ENCODE measurements at places on chromosomes 1 and 21.

- no peak for DNase-seq
Measured at GRCh38 chr1:26015358-26015757, 6.2 kb upstream of the EXTL1 start.

GRCh38 chr1:211155040-211155439 is 21.1 kb upstream of the KCNH1 start:
- no peak for DNase-seq

- DNase-seq: no peak
Measured at GRCh38 chr1:219555031-219555692, 57.7 kb downstream of the ZC3H11B start.

GRCh38 chr21:44024887-44025353 is 12.8 kb downstream of the TRAPPC10 start:
- no peak for DNase-seq

DNA sequence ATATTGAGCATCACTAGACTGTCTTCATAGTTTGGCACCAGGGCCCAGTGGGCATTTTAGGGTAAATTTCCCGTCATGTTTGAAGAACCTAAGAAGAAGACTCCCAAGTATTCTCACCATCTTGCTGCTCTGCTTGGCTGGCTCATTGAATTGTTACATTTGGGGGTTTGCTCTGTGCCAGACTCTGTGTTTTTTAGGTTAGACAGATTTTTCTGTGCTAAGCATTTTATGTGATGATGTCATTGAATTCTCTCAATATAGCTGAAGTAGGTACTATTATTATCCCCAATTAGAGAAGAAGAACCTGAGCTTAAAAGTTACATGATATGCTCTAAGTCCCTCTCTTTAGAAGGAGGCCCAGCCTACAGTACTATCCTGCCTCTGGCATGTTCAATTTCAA is 28.0 kb upstream of the DNASE2B start:
- no peak for DNase-seq

GRCh38 chr1:115476616-115477015 is 138.6 kb upstream of the NGF start:
- no peak for DNase-seq

- no peak for DNase-seq
Measured at GRCh38 chr1:235776396-235776795, 90.3 kb downstream of the LYST start.

DNA sequence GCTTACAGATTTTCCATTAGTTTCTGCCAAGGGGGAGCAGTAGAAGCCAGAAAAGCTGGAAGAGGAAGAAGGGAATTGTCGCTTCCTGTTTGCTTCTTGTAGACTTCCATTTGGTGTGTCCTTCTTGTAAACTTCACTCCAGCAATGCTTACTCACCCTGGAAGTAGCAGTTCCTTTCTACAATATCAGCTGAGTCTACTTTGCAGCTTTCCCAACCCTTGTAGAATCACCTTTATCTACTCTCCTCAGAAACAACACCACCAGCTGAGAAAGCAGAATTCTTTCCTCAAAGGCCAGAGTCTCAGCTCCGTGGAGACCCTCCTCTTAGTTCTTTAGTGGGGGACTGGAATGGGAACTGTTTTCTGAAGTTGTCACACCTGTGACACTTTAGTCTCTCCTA is 1136.7 kb upstream of the TMPRSS15 start:
- no peak for DNase-seq

GRCh38 chr1:235017719-235018118 is 110.9 kb downstream of the TOMM20 start:
- DNase-seq: no peak

DNA sequence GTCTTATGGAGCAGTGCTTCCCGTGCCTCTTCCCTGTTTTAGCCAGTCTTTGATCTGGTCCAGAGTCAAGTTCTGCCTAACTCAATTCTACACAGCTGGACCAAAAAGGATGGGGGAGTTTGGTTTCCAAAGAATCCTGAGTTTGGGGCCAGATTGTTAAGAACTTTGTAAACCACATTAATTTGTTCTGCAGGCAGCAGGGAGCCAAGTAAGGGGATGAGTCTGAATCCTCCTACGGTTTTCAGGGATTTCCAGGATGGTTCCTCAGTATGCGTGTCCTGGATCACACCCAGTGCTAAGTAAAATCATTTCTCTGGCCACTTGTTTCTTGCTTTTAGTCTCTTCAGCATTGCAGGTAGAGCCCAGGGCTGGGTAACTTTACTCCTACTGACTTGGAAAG is 26.1 kb upstream of the GJA5 start:
- no peak for DNase-seq

DNA sequence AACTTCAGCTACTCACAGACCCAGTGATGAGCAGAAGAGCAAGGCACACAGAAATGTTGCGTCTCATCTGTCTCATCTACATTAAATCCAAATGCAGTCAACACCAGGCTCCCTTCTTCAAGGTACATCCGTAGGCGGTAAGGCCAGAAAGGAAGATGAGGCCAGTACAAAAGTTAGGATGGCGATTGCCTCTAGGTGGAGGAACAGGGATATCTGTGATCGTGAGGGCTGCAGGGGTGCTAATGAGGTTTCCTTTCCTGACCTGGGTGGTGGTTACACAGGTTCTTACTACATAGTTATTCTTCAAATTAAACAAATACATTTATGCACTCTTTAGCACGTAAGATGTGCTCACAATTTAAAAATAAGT is 1.4 kb upstream of the MYBPH start:
- no peak for DNase-seq

GRCh38 chr1:41560496-41560895 is 76.0 kb upstream of the EDN2 start:
- DNase-seq: no peak

DNA sequence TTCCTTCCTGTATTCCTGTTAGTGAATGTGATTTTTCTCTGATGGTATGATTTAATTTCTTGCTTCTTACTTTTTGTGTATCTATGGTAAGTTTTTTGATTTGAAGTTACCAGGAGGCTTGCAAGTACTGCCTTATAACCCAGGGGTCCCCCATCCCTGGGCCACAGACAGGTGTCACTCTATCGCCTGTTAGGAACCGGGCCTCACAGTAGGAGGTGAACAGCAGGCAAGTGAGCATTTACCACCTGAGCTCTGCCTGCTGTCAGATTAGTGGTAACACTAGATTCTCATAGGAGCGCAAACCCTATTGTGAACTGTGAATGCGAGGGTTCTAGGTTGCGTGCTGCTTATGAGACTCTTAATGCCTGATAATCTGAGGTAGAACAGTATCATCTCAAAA is 143.3 kb downstream of the RPS6KC1 start:
- no peak for DNase-seq

DNA sequence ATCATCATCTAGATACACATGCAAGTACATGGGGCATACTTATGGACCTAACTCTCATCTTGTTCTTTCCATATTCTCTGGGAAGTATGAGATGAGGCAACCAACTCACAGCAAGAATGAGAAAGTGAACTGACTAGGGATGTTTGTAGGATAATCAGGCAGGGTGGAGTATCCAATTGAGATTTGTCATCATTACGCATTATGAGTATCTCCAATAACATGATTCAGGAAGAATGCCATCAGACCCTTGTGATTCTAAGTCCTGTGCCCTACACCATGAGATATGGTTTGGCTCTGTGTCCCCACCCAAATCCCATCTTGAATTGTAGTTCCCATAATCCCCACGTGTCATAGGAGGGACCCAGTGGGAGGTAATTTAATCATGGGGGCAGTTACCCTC is 154.0 kb downstream of the SLC30A10 start:
- no peak for DNase-seq

DNA sequence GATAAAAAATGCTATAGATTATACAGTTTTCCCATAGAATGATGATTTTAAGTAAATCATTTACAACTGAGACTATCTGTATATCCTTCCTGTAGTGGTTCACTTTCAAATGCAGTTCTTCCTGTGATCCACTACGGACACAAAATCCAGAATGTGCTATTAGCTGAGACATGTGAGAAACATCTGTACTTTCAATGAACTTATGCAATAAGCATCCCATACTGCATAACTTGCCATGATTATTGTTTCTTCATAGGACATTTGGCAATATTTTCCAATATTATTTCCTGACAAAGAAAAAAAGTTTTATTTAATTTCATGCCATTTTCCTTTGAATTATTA is 83.5 kb upstream of the PRDX6 start:
- no peak for DNase-seq

- DNase-seq: no peak
Measured at GRCh38 chr1:170634293-170634692, 29.6 kb upstream of the PRRX1 start.

DNA sequence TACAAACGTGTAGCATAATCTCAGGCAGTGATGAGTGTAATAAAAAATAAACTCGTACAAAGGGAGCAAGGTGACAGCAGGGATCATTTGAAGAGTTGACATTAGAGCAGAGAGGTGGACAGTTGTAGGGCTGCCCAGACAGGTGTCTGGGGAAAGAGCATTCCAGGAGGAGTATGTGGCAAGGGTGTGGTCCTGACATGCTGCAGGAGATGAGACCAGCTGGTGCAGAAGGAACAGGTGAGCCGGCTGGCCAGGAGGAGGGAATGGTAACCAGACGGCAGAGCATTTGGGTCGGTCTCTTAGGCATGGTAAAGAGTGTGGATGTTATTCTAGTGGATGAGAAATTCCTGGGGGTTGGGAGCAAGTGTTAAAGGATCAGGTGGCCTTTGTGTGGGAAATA is 306.3 kb downstream of the LMX1A start:
- DNase-seq: no peak

- DNase-seq: no peak
Measured at GRCh38 chr1:59521456-59521855, 224.6 kb downstream of the FGGY start.

DNA sequence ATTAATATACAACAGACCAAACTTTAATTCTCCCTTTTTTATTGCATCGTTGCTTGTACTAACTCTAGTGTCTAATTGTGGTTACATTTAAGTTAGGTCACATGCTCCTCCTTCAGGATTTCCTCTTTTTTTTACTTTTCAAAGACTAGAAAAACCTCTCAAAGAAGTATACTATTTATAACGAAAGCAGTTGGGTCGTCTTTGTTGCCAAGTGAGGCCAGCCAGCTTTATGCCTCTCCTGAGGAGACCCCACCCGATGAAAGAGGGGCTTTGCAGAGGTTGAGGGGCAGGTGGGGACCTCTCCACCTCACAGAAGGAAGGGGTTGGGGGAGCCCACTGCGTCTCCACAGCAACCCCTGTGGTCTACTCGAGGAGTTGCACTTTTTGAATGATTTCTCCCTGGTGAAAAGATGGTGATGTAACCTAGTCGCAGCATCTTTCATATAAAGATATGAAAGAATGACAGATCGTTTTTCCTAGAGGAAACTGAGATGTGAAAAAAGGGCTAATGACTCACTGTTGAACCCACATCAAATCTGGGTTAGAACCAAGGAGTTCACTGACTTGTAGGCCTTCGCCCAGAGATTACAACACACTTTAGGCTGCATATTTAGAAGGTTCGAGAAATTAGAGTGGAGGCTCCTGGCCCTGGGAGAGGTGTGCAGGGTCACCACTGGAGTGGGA is 6.4 kb downstream of the TGFB2 start:
- DNase-seq: no peak

DNA sequence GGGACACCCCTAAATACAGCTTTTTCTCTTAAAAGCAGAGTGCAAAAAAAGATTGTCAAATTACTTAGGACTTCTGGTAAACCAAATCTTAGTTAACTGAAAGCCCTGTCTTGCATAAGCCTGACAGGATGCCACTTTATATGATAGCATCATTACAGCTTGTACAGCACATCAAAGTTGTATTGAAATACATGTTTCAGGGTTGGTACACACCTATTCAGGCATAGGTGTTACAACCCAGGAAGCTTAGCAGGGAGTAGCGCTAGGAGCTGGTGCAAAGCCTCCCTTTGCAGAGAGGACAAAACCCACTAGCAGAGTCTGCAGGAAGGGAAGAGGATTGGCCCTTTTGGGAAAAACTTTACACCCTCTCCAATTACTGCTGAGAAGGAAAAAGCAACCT is 258.9 kb upstream of the SGIP1 start:
- DNase-seq: no peak

DNA sequence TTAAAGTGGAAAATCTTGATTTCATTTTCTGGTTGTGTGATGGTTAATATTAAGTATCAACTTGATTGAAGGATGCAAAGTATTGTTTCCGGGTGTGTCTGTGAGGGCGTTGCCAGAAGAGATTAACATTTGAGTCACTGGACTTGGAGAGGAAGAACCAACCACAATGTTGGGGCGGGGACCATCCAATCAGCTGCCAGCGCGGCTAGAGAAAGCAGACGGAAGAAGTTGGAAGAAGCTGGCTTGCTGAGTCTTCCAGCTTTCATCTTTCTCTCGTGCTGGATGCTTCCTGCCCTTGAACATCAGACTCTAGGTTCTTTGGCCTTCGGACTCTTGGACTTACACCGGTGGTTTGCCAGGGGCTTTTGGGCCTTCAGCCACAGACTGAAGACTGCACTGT is 832.6 kb upstream of the TMPRSS15 start:
- DNase-seq: no peak

GRCh38 chr21:36705679-36706481 is 7.0 kb downstream of the SIM2 start:
- no peak for DNase-seq

DNA sequence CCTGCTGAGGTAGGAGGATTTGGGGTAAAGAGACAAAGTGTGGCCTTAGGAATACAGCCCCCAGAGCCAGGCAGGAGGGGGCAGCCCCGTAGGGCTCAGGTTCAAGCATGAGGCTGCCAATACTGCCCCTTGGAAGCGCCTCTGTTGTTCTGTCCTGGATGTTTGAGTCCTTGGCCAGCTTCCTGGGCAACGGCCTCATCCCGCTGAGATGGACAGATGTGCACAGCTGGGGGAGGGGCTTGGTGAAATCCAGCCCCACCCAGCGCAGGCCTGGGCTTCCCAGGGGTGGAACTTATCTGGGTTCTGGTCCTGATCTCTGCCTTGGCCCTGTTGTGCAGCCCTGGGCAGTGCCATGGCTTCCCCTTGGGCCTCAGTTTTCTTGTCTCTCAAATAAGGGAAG is 34.8 kb upstream of the MAN1C1 start:
- no peak for DNase-seq

- DNase-seq: no peak
Measured at GRCh38 chr1:246711548-246712003, 12.6 kb upstream of the SCCPDH start.

DNA sequence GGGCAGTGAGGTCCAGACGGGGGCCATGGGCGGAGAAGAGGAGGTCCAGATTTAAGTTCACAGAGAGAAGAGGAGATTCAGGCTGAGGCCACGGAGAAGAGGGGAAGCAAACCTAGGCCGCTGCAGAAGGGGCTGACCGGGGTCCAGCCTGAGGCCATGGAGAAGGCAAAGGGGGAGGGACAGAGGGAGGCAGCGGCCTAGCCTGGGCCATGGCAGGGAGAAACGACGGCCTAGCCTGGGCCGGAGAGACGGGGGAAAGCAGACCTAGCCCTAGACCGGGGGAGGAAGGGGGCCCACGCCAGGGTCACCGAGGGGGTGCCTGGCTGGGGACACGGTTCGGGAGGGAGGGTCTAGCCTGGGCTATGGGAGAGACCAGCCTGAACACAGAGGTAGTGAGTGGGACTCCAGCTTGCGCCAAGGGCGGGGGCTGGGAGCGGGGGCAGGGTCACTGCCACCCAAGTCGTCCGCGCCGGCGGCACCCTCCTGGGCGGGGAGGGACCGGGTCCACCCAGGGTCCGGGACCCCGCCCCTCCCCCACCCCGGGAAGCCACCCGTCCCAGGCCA is 459 bp downstream of the CAPZB start:
- DNase-seq: no peak

GRCh38 chr1:47865881-47866535 is 131.2 kb downstream of the TRABD2B start:
- no peak for DNase-seq

Data from stimulated activated CD4-positive, alpha-beta T cell treated with anti-CD3 and anti-CD28 coated beads, Interleukin-1b, Interleukin-23, amount 100 ng/mL, for 1 hour (primary cell).